CD4-positive, alpha-beta T cell treated with Interleukin-2 at 100 ng/mL for 4 hours (primary cell): ENCODE measurements at places on chromosomes 2 and 18.

GRCh38 chr2:28901841-28902240 is 7.4 kb downstream of the WDR43 start:
- no peak for DNase-seq

GRCh38 chr2:195603998-195604397 is 53.0 kb upstream of the SLC39A10 start:
- no peak for DNase-seq

DNA sequence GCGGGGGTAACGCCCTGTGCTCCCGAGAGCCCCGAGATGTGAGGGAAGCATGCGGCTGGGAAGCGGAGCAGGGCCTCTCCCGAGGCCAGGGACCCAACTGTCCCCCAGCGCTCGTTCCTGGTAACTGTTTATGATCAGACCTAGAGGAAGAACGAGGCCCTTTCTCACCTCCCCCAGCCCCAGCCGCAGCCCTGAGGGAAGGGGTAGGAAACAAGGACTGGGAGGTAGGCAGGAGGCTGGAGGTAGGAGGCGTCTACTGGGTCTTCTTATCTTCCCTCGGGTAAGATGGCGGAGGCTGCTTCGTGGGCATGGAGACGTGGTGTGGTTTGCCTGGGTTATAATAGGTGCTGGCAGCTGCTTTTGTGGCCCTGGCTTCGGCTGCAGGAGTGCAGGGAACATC is 335.8 kb downstream of the ZNF521 start:
- no peak for DNase-seq

- no peak for DNase-seq
Measured at GRCh38 chr2:174339561-174340399, 5.0 kb downstream of the SP9 start.

DNA sequence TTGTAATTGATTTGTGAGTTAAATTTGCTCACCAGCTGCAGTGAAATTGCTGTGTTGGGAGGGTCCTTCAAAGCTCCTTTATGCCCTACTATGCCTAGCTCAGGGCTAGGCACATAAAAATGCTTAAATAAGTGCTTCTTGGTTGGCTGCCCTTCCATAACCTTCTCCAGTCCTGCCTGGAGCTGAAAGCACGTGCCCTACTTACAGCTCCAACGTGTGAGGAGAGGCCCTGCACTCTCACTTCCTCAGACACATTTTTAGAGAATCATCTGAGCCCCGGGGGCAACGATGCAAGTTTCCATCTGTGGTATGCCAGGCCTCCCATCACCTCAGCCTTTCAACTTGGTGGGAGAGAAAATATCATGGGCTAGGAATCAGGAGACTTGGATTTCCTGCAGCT is 202.7 kb downstream of the BCL11A start:
- no peak for DNase-seq

- no peak for DNase-seq
Measured at GRCh38 chr18:41645589-41646360, 309.3 kb upstream of the PIK3C3 start.
